ENCODE measurements at places on chromosomes 1 and 21.

GRCh38 chr21:45825219-45825618, 156.4 kb upstream of the COL6A1 start:
- DNase-seq: no peak

- no peak for DNase-seq
These were observed 5.1 kb downstream of the KCNJ15 start for GRCh38 chr21:38261851-38262250.

GRCh38 chr1:116314305-116314919, 58.6 kb upstream of the ATP1A1 start:
- no peak for DNase-seq

- peak; percentile 47 for DNase-seq
These were observed 772 bp downstream of the ADAM15 start for GRCh38 chr1:155051777-155052398.

- no peak for DNase-seq
These were observed 42.8 kb upstream of the USP24 start for GRCh38 chr1:55257958-55258357.

GRCh38 chr1:85838238-85838637, 130.0 kb upstream of the ZNHIT6 start:
- DNase-seq: no peak

GRCh38 chr1:113946678-113947387, 17.7 kb downstream of the HIPK1 start:
- DNase-seq: peak; percentile 25

DNA sequence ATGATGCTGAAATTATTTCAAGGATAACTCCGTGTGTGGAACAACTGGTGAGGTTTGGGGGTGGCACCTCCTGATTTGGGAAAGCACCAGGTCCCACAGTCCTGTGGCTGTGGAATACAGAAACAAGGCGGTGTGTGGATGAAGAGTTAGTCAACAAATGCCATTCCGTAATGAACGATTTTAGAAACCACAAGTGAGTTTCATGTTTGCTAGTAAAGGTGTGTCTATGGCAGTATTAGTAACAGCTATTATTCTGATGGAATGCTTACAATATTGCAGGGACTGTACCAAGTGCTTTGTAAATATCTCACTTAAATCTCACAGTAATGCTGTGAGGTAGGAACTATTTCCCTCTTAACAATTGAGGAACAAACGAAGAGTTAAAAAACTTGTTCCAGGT, 53.8 kb downstream of the B3GALNT2 start:
- DNase-seq: no peak

DNA sequence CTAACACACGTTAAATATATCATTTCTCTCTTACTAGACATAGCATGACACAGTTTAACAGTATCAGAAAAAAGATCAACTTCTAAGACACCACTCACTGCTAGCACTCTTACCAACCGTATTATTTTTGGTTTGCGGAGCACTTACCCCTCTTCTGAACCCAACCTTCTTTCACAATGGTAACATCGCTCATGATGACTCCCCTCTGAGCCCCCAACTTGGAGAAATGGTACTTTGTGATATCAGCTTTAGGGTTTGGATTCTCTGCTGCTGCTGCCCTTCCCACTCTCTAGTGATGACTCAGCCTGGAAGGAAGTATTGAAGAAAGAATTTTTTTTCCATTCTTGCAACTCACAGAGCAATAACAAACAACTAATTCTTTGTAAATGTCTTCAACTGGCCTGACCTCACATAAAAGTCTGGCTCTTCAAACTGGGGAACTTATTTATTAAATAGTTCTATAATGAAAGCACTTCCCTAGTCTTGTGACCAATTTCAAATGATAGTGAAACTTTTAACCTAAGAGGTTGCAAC, 7.0 kb downstream of the AKT3 start:
- no peak for DNase-seq

- no peak for DNase-seq
These were observed 94.2 kb upstream of the SLC2A1 start for GRCh38 chr1:43052786-43053439.

DNA sequence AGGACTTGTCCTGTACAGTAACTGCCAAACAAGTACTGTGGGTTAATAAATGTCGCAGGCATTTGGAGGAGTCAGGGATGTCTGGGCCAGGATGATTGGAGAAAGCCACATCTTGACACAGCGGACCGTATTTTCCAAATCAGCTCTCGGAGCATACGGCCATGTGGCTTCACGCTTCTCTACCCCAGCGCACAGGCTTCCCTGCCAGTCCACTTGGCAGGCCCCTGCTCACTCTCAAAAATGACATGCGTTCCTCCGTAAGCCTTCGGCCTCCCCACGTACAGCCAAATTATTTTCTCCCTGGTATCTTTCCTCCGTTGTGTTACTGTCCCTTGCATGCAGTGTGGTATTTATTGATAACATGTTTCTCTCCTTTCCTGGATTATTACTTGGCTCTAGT, 7.2 kb upstream of the LRRC38 start:
- no peak for DNase-seq

DNA sequence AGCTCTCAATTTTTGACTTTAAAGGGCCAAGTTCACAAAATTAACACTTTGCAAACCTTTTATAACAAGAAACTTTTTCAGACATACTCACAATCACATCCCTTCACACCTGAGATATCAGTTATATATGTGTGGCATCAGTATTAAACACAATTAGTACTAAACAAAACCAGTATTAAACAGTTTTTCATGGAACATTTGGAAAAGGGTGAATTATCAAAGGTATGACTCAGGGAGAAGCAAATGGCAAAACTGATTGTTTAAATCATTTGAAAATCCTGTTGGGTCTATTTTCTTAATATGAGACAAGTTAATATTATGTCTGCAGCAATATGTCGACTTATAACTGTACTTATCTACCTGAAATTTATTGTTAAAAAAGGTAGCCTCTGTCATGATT, 587.3 kb downstream of the NEGR1 start:
- no peak for DNase-seq

DNA sequence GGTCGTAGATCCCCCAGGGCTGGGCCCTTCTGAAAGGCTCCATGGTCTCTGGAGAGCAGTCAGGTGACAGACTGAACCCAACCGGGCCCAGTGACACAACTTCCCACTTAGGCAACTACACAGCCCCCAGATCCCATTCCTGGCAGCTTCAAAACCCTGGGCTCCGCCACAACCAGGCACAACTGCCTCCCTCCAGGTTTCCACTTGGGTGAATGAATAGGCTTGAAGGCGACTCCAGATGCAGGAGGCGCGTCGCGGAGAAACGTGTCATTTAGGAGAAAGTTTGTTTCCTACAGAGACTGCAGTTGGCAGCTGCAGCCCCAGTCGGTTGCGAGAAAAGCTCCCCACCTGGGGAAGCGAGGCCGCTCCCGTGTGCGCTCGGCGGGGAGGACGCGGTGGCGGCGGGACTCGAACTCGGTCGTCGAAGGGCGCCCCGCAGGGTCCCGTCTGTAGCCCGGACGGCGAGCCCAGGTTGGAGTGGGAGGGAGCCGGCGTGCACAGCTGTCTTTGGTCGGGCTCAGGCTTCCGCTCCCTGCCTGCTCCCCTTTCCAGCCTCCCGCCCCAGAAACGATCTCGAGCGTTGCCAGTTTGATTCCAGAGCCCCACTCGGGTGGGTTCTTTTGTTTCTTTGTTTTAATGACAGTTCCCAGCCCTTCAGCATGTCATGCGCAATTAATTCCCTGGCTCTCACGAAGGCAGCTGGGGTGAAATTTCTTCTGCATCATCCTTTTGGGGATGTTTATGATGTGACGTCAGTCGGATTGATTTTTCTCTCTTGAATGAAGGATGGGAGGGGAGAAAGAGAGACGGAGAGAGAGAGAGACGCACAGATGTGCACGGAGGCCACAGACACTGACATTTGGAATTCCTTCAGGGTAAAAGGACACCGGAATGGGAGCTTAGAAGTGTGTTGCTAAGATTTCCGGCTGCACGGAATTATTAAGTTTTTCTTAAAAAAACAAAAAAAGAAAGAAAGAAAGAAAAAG, 862 bp upstream of the SGIP1 start:
- DNase-seq: no peak

GRCh38 chr1:155207806-155208540, at the start of gene THBS3:
Gene THBS3 (minus strand): TSS chr1:155207897. CDS start chr1:155207876, 21 bp downstream.
- DNase-seq: peak; percentile 55

GRCh38 chr1:231885209-231885854, 258.7 kb downstream of the DISC1 start:
- no peak for DNase-seq

DNA sequence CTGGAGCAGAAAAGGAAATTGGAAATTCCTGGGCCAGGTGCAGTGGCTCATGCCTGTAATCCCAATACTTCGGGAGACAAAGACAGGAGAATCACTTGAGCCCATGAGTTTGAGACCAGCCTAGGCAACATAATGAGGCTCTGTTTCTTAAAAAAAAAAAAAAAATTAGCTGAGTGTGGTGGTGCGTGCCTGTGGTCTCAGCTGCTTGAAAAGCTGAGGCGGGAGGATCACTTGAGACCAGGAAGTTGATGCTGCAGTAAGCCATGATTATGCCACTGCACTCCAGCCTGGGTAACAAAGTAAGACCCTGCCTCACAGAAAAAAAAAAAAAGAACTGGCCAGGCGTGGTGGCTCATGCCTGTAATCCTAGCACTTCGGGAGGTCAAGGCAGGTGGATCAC, 56.7 kb downstream of the SRSF11 start:
- no peak for DNase-seq

GRCh38 chr1:188096521-188096920, 1267.8 kb downstream of the PLA2G4A start:
- no peak for DNase-seq

- DNase-seq: no peak
These were observed 22.2 kb downstream of the UBR4 start for GRCh38 chr1:19187852-19188251.

DNA sequence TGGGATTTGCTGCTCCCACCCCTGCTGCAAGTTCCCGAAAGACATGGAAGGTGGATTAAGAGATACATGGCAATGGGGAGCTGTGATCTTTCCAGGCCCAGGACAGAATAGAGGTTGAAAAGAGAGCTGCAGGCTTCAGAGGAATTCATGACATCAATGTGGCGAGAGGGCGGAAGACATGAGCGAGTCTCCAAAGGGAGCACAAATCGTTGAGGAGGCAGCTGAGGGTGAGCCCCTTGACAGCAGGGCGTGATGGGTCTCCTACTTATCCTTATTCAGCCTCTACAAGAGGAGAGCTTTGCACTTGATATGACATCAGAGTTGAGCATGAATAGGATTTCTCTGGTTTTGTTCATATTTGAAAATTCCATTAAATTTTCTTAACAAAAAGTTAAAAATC, 45.5 kb upstream of the TACSTD2 start:
- DNase-seq: no peak

DNA sequence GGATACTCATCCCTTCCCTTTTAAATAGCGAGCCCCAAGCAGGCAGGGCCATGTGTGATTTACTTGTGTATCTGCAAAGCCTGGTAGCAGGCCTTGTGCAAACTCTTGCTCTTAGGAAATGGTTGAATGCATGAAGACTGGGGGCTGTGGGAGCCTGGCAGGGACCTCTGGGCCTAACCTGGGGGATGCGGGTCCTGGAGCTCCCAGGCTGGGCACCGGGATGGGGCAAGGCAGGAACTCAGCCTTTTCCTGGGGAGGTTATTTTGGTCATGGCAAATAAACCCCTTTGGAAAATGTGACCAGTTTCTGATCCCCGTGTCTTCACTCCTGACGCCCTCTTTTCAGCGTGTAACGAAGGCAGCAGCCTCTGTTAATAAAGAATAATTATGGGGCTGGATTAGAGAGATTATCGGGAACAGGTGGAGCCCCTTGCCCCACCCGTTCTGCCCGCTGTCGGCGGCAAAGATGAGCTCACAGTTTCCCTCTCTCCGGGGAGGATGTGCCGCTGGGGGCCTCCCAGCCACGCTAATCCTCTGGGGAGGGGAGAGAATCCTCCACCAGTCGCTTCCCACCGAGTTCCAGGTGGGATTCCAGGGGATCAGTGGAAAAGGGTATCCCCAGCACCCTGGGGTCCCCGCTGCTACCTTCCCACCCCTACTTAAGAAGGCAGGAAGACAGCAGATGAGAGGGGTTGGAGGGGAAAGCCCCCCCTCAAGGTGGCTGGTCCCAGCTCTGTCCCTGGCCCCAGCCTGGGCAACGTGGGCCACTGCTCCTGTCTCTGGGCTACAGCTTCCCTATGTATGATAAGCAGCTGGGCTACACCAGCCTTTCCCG, 69.7 kb upstream of the WNT4 start:
- no peak for DNase-seq

Measured in cerebellar cortex (tissue), 1 donor.